HuH-7 (cell line): ENCODE measurements at places on chromosomes 13 and 19.
A peak's percentile ranks its signal among the peaks of the same experiment; 100 is the strongest.

- DNase-seq: no peak
Observed at GRCh38 chr19:11181488-11181887, 15.9 kb downstream of the KANK2 start.

GRCh38 chr13:112592647-112593046, 4.7 kb upstream of the TUBGCP3 start:
- DNase-seq: no peak

GRCh38 chr19:5953680-5954213, 24.2 kb downstream of the RANBP3 start:
- DNase-seq: no peak

DNA sequence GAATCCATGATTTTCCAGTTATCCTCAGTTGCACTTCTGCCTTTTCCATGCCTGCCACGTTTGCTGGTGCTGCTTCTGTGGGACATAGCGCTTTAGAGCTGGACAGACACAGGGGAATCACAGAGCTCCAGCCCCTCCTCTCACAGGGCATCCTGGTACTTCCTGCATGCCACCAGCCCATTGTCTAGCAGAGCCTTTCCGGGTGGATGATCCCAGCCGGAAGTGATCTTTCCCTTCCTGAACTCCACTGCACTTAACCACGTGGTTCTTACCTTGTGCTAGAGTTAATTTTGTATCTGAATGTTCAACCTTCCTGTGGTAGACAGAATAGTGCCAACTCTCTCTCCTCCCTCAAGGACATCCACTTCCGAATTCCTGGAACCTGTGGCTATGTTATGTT, 12.6 kb upstream of the OLFM4 start:
- DNase-seq: no peak

DNA sequence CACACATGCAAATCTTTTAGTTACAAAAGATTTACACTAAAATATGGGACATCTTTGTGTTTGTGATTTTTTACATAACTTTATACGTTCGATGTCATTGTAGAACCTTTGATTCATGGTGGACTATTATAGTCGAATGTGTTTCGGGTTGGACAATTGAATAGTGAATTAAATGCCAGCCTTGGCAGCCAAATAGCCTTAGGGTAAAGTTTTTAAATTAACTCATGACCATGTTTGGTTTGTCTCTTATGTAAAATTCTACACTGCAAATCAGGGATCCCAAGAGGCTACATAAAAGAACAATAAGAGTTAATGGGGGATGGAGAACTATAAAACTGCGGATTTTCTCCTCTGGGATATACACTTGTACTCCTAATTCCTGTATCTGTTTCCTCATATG, 1735.6 kb upstream of the SPRY2 start:
- no peak for DNase-seq

- DNase-seq: no peak
Observed at GRCh38 chr19:39372047-39372802, 18.7 kb downstream of the PAF1 start.

- no peak for DNase-seq
Observed at GRCh38 chr13:66429156-66429555, 801.0 kb downstream of the PCDH9 start.

DNA sequence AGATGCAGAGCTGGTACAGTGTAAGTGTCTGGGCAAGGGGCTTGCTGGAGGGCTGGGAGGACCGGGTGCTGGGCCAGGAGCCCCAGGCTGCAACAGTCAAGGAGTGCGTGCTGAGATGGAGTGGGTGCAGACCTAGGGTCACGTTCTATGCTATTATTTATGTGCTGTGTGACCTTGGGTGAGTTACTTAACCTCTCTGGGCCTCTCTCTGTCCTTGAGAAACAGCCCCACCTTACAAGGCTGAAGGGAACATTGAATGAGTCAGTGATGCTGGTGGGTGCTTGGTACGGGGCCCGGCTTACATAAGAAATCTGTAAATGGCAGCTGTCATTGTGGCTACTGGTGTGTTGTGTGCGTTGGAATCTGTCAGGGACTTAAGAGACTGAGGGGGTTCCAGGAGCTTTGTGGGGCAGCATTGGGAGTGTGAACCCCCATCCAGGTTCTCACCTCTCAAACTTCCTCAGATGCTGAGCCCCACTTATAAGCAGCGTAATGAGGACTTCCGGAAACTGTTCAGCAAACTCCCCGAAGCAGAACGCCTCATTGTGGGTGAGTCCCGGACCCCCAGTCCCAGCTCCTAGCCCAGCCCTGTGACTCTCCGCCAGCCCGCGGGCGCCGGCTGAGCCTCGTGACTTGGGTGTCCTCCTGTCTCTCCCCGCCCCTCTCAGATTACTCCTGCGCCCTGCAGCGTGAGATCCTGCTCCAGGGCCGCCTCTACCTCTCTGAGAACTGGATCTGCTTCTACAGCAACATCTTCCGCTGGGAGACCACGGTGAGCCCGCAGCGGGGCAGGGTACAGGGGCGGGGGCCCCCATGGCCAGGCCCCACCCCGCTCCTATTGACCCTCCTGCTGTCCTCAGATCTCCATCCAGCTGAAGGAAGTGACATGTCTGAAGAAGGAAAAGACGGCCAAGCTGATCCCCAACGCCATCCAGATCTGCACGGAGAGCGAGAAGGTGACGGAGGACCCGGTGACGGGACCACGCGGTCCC, 9.6 kb downstream of the GRAMD1A start:
- no peak for DNase-seq

DNA sequence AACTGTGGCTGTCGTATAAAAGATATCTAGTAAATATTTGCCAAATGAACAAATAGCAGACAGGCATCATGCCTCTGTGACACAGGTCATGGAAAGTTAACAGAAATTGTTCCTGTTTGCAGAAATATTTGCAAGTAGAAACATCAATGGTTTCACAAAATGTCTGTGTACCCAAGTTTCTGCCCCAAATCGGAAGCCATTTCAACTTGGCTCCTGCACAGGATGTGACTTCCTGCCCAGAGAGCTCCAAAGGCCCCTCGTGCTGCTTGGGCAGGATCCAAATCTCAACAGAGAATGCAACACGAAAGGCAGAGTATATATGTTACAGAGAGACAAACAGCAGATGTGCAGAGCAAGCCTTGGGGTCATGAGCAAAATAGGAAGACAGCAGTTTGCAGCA, 95.5 kb upstream of the SERP2 start:
- no peak for DNase-seq

DNA sequence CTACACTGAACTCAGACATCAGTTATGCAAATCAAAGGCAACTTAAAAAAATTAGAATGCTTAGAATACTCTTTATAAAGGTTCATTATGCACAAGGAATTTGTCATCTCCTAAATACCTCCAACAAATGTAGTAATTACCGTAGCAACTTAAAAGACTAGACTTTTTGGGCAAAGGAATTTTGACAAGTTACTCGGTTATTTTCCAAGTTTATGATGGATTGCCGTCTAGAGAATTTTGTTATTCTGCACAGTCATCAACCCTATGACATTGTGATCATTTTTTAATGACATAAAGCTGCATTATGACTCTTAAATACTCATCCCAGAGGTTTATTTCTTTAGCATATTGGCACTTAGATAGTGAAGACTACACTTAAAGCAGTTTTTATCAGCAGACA, 71.9 kb downstream of the TRPC4 start:
- DNase-seq: no peak

DNA sequence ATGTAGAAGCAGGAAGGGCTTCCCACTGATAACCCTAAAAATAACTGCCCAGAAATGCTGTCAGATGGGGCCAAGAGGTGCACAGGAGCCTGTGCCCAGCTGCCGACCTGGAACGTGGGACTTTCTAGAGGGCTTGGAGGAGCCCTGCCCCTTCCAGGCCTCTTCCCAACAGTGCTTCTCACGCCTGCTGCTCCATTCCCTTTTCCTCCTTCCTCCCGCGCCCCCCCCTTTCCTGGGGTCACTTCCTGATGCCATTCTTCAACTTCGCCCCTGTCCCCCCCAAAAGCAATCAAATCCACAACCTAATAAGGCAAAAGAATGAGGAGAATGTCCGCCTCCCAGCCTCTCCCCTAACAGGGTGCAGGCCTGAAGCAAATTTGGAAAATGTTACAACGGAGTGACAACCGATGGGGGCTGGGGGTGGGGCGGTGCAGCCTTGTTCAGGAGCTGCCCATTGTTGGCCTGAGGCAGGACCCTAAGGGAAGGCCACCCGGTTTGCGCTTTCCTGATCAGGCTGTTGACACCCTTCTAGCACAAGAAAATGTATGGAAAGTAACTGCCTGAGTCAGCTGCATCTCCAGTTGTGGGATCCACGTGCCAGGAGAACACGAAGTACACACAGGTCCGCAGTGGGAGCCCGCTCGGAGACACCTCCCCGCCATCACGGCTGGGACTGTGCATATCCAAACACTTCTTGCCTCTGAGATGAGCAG, 18.7 kb downstream of the ACTN4 start:
- no peak for DNase-seq

DNA sequence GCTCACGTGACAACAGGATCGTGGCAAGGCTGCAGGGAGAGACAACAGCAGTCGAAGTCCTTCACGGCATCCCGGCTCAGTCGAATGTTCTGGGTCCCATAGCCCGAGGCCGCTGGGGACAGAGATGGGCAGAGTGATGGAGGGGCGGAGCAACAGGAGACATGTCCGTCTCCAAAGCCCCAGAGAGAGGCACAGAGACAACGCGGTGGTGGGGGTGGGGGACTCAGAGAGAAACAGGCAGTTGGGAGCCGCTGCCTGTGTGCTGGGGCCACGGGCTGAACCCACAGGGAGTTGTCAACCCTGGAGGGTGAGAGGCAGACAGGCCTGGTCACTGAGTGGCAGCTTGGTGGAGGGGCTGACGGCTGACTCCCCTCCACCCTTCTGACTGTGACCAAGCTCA, 20.4 kb downstream of the NOSIP start:
- DNase-seq: no peak

DNA sequence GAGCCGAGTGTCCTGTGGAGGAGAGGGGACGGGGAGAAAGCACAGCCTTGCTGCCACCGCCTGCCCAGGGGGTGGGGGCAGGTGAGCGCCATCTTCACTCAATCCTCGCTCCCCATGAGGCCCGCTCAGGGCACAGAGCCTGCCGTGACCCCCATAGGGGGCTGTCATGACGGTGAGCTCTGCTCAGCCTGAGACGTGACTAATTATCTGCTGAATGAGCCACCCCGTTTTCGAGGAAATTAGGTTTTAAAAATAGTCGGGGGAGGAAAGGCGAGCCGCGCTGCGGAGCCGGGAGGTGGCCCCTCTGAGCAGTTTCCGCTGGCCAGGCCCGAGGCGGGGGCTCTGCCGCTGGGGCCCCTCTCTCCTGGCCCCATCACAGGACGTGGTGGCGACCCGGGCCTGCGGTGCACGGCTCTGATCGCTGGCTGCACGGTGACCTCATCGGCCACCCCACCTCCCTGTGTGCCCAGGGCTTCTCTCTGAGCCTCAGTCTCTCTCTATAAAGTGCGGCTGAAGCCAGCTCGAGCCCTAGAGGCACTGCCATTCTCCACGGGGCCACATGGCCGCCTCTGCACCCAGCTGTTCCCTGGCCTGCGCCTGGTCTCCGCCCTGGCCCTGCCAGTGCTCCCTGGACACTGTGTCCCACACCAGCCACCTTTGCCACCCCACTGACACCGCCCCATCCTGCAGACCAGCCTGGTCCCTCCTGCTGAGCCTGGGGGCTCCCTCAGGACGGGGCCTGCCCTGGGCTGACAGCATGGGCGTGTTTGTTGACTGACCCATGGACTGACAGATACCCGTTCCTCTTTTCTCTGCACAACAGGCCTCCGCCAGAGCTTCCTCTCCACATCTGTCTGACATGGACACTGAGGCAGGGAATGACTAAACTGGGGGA, 28.3 kb downstream of the PIP5K1C start:
- DNase-seq: no peak

DNA sequence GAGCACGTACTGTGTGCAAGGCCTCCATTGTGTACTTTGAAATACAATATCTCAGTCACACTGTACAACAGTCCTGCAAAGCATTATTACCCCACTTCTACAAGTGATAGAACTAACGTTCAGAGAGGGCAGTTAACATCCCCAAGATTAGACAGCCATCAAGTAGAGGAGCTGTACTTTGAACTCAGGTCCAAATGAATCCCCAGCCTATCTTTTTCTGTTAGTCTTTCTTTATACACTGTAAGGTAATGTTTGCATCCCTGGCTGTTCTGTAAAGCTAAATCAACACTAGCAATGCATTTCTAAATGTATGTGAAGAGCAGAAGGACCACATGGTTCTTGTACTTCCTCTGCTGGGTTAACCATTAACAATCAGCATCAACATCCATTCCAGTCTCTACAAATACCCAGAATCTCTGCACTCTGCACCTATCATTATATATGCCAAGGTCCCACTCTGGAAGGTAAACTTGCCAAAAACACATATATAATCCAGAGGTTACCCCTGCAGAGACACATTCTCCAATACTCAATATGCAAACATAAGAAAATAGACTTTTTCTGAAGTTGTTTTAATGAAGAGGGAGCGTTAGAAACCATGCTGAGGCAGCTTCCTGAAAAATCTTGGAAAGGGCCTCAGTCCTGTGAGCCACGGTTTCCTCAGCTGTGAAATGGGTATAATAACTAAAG, 182.3 kb downstream of the MZT1 start:
- peak; percentile 15 for DNase-seq

DNA sequence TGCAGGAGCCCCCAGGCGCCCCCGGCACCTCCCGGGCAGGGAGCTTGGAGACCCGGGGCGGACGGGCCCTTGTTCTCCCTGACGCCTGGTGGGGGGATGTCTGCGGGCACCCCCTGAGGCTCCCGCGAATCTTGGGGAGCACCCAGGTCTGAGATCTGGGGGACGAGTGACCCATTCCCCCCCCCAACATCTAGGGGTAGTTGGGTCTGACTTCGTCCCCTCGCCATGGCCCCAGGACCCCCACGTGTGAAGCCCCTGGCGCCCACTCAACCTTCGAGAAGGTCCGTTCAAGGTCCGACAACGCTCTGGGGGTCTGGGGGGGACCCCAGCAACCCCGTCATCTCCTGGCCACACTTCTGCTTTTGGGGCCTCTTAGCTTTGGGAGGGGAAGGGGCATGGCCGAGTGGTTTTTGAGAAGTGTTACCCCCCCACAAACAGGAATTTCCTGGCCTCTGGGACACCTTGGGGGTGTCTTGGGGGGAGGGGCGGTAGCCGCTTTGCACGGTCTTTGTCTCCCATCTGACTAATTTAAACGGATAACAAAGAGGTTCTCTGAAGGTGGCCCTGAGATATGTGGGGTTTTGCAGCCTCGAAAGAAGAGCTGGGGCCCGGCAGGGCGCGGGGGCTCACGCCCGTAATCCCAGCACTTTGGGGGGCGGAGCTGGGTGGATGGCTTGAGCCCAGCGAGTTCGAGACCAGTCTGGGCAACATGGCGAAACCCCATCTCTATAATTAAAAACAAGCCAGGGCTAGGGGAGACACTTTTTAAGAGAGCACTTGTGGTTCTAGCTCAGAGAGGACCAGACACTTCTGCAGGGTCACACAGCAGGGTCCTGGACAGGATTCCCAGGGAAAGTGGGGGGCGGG, 608 bp downstream of the CNN2 start:
- no peak for DNase-seq

- no peak for DNase-seq
Observed at GRCh38 chr13:35856721-35857364, 274.3 kb downstream of the DCLK1 start.

DNA sequence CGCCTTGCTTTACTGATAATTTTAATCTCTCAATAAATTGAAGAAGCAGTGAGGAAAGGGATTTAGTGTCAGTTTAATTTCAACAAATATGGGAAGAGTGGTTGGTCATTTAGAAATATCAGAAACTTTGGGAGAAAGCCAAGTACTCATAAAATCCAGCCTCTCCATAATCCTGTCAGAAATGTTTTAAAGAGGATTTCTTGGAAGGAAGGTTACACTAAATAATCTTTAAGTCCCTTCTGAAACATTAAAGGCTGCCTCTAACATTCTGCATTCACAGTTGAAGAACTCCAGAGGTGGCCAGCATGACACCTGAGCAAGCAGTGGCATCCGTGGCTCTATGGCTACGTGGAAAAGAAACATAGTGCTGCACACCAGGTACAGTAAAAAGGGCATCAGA, 378.5 kb downstream of the ENOX1 start:
- DNase-seq: no peak
